ENCODE measurements at places on chromosomes 16 and 17.

DNA sequence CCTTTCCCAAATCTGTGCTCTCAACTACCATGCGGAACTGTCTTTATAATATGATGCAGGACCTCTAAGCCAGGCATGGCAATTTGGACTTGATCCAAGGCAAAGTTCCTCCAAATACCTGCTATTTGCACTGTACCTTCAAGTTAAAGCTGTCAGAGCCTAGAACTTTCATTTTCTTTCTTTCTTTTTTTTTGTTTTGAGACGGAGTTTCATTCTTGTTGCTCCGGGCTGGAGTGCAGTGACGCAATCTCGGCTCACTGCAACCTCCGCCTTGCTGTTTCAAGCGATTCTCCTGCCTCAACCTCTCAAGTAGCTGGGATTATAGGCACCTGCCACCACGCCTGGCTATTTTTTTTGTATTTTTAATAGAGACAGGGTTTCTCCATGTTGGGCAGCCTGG, 51.7 kb downstream of the ARHGAP27 start:
- DNase-seq: no peak
- no peaks in the 10 kb centered on the region for H3K4me1 ChIP-seq
- H3K4me3 ChIP-seq: no peak overlapping the region
- no peaks in the 10 kb centered on the region for H3K36me3 ChIP-seq
- H3K27me3 ChIP-seq: no peaks in the 10 kb centered on the region
- H3K27ac ChIP-seq: no peak overlapping the region

GRCh38 chr17:51611585-51611984, 351.2 kb downstream of the UTP18 start:
- no peak overlapping the region for H3K27ac ChIP-seq
- H3K4me3 ChIP-seq: no peak overlapping the region
- no peaks in the 10 kb centered on the region for H3K27me3 ChIP-seq
- peak; percentile 9 for DNase-seq

GRCh38 chr16:82533189-82533588, 93.6 kb upstream of the CDH13 start:
- H3K27ac ChIP-seq: no peak overlapping the region
- H3K4me1 ChIP-seq: no peaks in the 10 kb centered on the region
- H3K27me3 ChIP-seq: no peaks in the 10 kb centered on the region
- DNase-seq: no peak

- no peak overlapping the region for H3K4me3 ChIP-seq
- H3K4me1 ChIP-seq: no peaks in the 10 kb centered on the region
- no peak overlapping the region for H3K27ac ChIP-seq
- H3K36me3 ChIP-seq: no peaks in the 10 kb centered on the region
- no peak for DNase-seq
These were observed 141.7 kb upstream of the C17orf78 start for GRCh38 chr17:37234106-37234505.

GRCh38 chr16:22007509-22008214, at the start of gene MOSMO:
MOSMO (plus strand) TSS chr16:22008111; CDS start chr16:22008302, 191 bp downstream.
- H3K36me3 ChIP-seq: no peaks in the 10 kb centered on the region
- no peaks in the 10 kb centered on the region for H3K27me3 ChIP-seq
- DNase-seq: peak; percentile 75
- H3K4me1 ChIP-seq: peaks cover 8% of the 10 kb centered on the region
- H3K4me3 ChIP-seq: peak within 1 kb of the TSS; percentile 97

GRCh38 chr17:16994631-16995030, 22.7 kb upstream of the TNFRSF13B start:
- H3K27me3 ChIP-seq: no peaks in the 10 kb centered on the region
- no peak overlapping the region for H3K4me3 ChIP-seq
- H3K36me3 ChIP-seq: no peaks in the 10 kb centered on the region
- H3K4me1 ChIP-seq: no peaks in the 10 kb centered on the region
- H3K27ac ChIP-seq: no peak overlapping the region
- no peak for DNase-seq

- no peaks in the 10 kb centered on the region for H3K36me3 ChIP-seq
- no peak overlapping the region for H3K27ac ChIP-seq
- H3K27me3 ChIP-seq: no peaks in the 10 kb centered on the region
- H3K4me1 ChIP-seq: no peaks in the 10 kb centered on the region
These were observed 69.1 kb downstream of the HAPSTR1 start for GRCh38 chr16:9160551-9160911.

GRCh38 chr17:7184091-7184488, 4.9 kb upstream of the ASGR1 start:
- no peak overlapping the region for H3K4me3 ChIP-seq
- H3K36me3 ChIP-seq: no peaks in the 10 kb centered on the region
- no peak for DNase-seq
- H3K4me1 ChIP-seq: no peaks in the 10 kb centered on the region
- no peak overlapping the region for H3K27ac ChIP-seq

DNA sequence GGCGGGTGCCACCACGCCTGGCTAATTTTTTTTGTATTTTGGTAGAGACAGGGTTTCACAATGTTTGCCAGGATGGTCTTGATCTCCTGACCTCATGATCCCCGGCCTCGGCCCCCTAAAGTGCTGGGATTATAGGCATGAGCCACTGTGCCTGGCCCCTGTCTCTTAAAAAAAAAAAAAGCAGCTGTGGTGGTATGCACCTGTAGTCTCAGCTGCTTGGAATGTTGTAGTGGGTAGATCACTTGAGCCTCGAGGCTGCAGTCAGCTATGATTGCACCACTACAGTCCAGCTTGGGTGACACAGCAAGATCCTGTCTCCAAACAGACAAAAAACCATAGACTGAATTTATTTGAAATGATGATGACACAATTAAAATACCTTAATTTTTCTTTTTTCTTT, 24.3 kb downstream of the CDK12 start:
- DNase-seq: no peak
- no peaks in the 10 kb centered on the region for H3K27me3 ChIP-seq
- no peak overlapping the region for H3K4me3 ChIP-seq

GRCh38 chr16:65833171-65833871, 533.2 kb upstream of the CDH5 start:
- no peaks in the 10 kb centered on the region for H3K4me1 ChIP-seq
- no peak overlapping the region for H3K27ac ChIP-seq
- H3K27me3 ChIP-seq: no peaks in the 10 kb centered on the region
- no peak for DNase-seq
- no peaks in the 10 kb centered on the region for H3K36me3 ChIP-seq

DNA sequence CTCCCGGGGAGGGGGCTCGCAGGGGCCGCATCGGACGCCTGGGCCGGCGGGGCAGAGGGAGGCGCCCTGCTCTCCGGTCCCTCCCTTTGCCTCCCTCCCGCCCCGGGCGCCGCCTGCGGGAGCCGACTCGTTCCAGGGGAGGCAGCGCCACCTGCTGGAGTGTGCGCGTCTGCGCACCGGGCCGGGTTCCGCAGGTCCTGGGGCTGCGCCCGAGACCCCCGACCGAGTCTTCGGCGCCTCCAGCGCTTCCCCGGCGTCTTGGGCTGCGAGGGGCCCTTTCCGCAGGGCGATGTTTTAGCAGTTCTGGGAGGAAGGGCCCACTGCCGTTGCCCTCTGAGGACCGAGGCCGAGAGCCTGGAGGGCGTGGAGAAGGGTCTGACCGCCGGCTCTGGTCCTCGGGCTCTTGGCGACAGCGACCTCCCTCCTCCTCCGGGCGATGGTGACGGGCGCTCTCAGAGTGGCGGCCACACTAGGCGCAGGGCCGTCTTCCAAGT, 106.3 kb downstream of the SEC14L1 start:
- peak; percentile 83 for DNase-seq
- peaks cover 6% of the 10 kb centered on the region for H3K4me1 ChIP-seq
- no peaks in the 10 kb centered on the region for H3K36me3 ChIP-seq
- H3K27me3 ChIP-seq: no peaks in the 10 kb centered on the region

DNA sequence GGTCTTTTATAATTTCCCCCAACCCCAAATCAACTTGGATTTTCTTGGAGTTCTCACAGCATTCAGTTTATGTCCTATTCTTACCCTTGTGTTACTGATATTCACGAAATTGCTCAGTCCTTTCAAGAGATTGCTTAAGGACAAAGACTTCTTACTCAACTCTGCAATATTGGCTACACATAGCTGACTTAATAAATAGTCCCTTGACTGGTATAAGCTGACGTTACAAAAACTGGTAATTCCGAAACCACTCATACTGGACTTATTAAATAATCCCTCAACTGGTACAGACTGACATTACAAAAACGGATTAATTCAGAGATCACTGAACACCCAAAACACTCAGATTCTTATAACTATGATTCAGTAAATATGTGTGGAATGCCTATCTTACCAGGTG, 860 bp downstream of the TIGD7 start:
- no peak overlapping the region for H3K27ac ChIP-seq
- no peaks in the 10 kb centered on the region for H3K36me3 ChIP-seq

DNA sequence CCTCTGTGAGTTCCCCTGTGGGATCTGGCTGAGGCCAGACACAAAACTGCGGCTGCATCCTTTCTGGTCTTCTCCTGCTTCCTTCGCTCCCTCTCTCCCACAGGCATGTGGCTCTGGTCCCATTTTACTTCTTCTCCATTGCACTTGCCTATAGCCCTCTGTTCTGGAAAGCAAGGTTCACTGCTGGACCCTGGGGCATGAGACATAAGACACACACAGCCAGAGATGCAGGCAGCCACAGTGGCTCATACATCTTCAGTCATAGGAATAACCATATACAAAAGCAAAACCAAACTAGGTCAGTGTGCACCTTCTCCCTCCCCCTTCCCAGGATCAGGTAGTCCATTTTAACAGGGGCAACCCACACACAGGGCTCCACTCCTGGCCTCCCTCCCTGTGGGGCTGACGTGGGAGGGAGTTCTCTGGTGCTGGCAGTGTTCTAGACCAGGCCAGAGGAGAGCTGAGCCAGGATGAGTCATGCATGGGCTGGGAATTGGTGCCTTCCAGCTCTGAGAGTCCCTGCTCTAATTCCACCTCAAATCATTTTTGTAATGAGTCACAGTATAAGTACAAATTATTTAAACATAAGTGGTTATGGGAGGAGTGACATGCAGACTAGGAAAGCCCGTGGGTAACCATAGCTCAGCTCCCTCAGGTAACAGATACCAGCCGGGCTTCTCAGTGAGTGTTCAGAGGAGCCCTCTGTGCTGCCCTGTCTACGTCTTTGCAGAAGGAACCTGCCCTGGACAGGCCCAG, 58.0 kb downstream of the ASIC2 start:
- peaks cover 5% of the 10 kb centered on the region for H3K4me1 ChIP-seq
- no peak overlapping the region for H3K4me3 ChIP-seq
- H3K27ac ChIP-seq: peak overlapping the region; percentile 43
- no peaks in the 10 kb centered on the region for H3K27me3 ChIP-seq
- peak; percentile 75 for DNase-seq

- no peaks in the 10 kb centered on the region for H3K4me1 ChIP-seq
- no peak for DNase-seq
- peaks cover 9% of the 10 kb centered on the region for H3K27me3 ChIP-seq
- H3K36me3 ChIP-seq: no peaks in the 10 kb centered on the region
- H3K4me3 ChIP-seq: no peak overlapping the region
These were observed 49.3 kb upstream of the FOXF1 start for GRCh38 chr16:86461037-86461436.

GRCh38 chr16:88929091-88929445, 47.9 kb downstream of the CBFA2T3 start:
- H3K4me1 ChIP-seq: no peaks in the 10 kb centered on the region
- no peaks in the 10 kb centered on the region for H3K36me3 ChIP-seq
- no peaks in the 10 kb centered on the region for H3K27me3 ChIP-seq

Data from uterus (tissue), 4 donors.